ENCODE measurements at places on chromosomes 3 and 15. TPM values are rescaled to one million over a fixed set of nuclear protein-coding genes. Genes with fewer than 3 reads are reported as not detected.

CAMKV gene
- not detected for polyA plus RNA-seq

IL5RA gene
- 2.6 TPM for polyA plus RNA-seq

HRG gene
- polyA plus RNA-seq, result not detected

LMAN1L gene
- 1.1 TPM for polyA plus RNA-seq

DNA sequence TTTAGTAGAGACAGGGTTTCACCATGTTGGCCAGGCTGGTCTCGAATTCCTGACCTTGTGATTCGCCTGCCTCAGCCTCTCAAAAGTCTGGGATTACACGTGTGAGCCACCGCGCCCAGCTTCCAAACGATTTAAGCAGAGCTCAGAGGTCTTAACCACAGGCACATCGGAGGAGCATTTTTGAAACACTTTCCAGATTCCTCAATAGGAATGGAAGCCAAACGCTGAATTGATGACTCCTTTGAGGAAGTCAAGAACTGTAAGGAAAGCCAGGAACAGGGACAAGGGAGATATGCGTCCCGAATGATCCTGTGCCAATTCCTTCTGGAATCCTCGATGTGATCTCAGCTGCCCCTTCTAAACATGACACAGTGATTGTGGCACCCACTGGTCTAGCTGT lies 40.0 kb downstream of the TRH start:
- no peak for DNase-seq

DNA sequence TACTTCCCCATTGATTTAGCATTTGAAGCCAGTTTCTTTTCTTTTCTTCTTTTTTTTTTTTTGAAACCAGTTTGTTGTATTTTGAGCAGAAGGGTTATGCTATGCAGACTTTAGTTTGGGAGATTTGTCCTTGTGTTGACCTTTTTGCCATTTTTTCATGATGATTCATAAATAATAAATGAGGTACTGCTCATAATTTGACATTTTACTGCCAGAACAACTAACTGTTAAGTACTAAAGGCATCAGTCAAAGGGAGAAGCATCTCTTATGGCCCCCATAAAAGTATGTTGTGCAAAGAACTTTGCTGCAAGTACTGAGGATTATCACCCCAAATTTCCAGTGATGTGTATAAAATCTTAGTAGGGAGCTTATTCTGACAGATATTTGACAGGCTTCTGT lies 1.7 kb upstream of the GPR87 start:
- no peak for DNase-seq

Data from B cell (primary cell).